ENCODE measurements at places on chromosomes 16 and 17.
A peak's percentile ranks its signal among the peaks of the same experiment; 100 is the strongest.

DNA sequence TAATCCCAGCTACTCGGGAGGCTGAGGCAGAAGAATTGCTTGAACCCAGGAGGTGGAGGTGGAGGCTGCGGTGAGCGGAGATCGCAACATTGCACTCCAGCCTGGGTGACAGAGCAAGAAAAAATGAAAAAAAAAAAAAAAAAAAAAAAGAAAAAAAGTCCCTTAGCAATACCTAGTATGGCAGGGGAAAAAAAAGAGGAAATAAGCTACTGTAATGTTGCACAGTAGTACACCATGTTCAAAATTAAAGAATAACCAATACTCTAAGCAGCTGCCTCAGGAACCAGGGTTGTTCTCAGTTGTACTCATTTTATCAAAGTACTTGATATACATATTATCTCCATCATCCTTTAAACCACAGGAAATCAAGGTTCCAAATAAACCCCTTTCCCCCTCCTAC lies 17.3 kb upstream of the TXNDC11 start:
- no peak for DNase-seq

- DNase-seq: no peak
Observed at GRCh38 chr16:85615014-85615851, 2.1 kb downstream of the GSE1 start.

DNA sequence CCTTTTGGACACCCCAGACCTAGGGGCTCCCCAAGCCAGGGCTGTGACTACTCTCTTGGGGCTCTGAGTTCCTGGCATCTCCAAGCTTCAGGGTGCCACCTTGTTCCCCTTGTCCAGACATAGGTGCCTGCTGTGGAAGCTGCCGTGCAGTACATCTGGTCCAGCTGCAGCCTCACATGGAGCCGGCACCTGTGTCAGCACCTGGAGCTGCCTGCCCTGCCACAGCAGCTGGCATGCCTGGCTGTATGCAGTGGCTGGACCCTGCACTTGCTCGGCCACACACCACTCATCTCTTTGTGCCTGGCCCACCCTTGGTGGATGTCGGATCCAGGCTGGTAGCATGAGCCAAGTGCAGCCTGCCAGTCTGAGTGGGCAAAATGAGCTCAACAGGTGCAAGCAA lies 775.8 kb downstream of the CDH11 start:
- DNase-seq: no peak

GRCh38 chr16:56711862-56712261 lies 18.1 kb upstream of the NUP93 start:
- DNase-seq: no peak

DNA sequence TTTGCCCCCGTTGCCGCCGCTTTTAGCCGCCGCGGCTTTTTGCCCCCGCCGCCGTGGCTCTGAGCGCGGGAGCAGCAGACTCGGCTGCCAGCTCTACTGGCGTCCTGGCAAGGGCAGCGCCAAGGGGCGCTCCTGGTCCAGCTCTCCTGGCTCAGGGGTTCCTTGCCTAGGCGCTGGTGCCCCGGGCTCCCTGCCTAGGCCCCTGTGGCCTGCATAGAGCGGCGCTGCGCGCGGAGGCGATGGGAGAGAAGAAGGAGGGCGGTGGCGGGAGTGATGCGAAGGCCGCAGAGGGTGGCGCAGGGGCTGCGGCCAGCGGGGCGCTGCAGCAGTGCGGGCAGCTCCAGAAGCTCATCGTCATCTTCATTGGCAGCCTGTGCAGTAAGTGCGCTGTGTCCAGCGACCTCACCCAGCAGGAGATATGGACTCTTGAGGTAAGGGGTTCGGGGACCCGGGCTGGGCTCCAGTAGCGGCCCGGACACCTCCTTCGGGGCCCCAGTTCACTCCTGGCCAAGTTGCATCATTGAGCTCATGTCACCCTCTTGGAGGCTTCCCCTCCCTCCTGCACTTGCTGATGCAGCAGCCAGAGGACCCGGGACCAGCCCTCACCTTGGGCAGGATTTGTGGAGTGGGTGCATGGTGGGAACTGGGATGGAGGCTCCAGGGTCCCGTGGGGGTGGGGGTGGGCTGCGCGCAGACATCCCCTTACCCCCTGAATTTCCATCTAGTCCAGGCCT lies 1344.4 kb downstream of the TP53TG3F start:
- DNase-seq: no peak

DNA sequence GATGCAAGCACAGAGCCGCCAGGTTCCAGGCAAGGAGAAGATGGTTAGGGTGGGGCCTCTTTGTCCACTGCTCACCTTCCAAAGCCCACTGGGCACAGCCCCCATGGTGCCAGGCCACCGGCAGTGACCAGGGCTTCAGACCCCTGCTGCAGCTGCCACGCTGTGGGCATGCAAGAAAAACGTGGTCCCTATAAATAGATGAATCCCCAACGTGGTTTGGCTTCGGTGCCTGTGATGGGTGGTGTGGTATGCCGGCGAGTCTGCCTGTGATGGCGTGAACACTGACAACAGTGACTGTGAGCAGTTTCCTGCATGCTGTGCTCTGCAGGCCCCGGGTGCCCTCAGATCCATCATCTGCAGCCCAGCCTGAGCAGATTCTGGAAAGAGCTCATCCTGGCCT lies 36.6 kb downstream of the RAB11FIP4 start:
- no peak for DNase-seq

DNA sequence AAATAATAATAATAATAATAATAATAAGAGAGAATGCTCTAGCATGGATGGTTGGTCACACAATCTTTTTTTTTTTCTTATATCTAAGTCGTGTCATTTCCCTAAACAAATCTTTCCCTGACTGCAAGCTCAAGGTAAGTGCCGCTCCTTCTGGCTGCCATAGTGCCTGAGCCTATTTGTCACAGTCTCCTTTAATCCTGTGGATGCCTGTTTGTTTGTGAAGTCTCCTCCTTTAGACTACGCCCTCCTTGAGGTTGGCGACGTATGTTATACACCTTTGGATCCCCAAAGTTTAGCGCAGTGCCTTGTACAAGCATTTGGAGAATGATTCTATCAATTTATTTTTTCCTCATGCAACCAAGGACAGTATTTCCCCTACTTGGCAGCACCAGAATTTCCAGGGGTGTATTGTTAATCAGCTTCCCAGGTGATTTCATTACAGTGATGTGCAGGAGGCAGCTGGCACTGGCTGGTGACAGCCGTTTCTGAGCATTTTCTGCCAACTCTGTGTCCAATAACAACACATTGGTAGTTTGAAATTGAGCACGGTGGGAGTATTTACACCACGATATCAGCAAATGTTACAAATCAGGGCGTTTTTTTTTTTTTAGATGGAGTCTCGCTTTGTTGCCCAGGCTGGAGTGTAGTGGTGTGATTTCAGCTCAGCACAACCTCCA lies 26.6 kb downstream of the TMEM238L start:
- no peak for DNase-seq

GRCh38 chr16:11029948-11030347 lies 85.6 kb downstream of the CLEC16A start:
- no peak for DNase-seq

GRCh38 chr16:1347286-1347855 lies 4.3 kb downstream of the TSR3 start:
- DNase-seq: no peak

GRCh38 chr16:11396241-11397048 lies 51.2 kb downstream of the RMI2 start:
- peak; percentile 76 for DNase-seq

DNA sequence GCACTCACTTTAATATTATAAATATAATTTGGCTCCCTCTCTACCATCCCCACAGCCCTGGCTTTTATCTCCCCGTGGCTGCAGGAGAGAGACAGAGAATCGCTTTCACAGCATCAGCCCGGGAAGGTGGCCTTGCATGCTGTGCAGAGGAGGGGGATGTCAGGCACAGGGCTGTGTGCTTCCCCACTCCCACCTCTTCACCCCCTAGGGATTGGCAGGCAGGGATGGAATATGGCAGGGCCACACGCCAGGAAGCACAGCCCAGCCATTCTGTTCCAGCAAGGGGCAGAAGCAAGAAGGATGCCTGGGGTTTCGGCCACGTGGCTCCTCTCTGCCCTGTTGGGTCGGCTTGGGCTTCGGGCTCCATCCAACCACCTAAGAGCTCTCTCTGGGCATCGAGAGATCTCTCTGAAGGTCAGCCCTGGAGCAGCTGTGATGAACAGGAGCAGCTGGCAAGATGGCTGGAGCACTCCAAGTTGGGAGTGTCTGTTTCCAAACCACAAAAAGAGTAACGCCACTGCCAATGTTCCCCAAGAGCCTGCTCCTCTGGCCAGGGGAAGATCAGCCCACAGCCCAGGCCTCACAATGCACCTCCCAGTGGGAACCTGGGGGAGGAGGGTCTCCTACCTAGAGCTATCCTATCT lies 223.2 kb downstream of the C16orf78 start:
- DNase-seq: no peak

- DNase-seq: no peak
Observed at GRCh38 chr17:73043686-73044581, 48.6 kb downstream of the SLC39A11 start.

GRCh38 chr17:16443511-16444257 lies 28.3 kb downstream of the TRPV2 start:
- DNase-seq: no peak

- no peak for DNase-seq
Observed at GRCh38 chr17:36608794-36609497, 7.6 kb downstream of the MRM1 start.

DNA sequence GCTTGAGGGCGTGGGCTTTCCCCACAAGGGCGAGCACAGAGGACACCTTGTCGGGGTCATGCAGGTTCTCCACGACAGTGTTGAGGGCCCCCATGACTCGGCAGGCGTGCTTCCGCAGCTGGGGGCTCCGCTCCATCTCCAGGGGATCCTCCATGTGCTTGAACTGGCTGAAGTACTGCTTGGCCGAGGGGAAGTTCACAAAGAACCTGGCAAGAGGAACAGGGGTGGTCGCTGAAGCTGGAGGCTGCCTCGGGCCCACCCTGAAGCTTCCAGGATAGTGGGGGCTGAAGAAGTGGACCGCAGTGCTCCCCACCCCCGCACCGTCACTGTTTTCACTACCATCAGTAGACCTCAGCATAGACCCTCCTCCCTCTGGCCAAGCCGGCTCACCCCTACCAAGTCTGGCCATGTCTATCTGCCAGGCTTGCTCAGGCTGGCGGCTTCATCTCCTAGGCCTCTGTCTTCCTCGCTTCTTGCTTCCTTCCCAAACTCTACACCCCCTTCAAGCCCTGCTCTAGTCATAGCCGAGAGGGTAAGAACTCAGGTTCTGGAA lies 5.9 kb downstream of the CYGB start:
- no peak for DNase-seq

GRCh38 chr16:2071454-2072202 lies 23.8 kb downstream of the TSC2 start:
- DNase-seq: no peak

DNA sequence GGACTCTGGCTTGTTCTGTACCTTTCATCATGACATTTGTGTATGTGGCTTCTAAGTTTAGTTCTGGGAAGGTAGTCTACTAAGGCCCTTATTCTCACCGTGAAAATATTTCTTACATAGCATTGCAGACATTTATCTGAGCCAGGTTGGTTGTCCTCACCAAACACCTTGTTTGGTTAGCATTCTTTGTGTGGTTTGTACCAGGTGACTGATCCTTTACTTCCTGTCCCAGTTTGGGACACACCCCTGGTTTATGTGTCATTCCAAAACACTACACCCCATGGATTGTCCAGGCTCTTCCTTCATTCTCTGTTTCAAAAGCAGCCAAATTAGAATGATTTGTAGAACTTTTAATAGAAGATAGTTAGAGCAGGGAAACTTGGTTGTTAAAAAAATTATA lies 23.2 kb upstream of the DUSP14 start:
- no peak for DNase-seq

DNA sequence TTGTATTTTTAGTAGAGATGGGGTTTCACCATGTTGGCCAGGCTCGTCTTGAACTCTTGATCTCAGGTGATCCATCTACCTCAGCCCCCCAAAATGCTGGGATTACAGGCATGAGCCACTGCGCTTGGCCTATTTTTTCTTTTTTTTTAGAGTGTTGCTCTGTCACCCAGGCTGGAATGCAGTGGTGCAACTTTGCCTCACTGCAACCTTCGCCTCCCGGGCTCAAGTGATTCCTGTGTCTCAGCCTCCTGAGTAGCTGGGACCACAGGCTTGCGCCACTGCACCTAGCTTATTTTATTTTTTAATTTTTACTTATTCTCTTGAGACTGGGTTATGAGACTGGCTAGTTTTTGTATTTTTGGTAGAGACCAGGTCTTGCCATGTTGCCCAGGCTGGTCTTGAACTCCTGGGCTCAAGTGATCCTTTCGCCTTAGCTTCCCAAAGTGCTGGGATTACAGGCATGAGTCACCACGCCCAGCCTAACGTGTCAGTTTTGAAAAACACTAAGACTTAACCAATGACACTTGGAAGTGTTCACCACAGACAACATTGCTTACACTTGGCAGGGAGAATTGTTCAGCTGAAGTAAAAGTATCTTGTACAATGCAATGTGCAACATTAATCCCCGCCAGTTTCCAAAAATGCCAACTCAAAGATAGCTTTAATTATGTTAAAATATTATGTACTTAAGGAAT lies 26.9 kb downstream of the ATAD5 start:
- no peak for DNase-seq

DNA sequence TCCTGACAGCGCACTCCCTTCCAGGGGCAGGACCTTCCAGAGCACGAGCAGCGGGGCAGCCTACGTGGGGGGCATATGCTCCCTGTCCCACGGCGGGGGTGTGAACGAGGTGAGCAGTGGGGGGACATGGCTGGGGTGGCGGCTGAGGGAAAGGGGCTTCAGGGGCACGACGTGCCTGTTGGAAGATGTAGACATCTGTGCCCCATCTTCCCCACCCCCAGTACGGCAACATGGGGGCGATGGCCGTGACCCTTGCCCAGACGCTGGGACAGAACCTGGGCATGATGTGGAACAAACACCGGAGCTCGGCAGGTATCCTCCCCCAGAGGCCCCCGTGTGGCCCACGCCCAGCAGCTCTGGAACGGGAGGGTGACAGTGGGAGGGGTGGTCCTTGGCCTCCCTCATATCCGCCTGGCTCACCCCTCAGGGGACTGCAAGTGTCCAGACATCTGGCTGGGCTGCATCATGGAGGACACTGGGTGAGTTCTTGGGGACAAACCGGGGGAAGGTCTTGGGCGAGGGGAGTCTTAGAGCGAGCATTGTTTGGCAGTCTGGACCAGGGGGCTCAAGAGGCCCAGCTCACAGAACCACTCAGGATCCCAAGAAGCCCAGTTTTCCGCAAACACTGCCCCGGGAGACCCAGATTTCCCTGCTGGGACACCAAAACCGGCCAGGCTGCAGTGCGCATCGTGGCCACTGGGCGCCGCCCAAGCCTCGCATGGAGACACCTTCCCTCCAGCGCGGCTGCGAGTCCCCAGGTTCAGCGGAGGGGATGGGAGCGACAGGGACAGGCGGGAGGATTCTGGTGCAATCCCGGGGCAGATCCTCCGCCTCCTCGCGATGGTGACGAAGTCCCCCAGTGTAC lies 15.7 kb downstream of the ADAM11 start:
- peak; percentile 95 for DNase-seq

GRCh38 chr17:62706598-62707424 lies 79.3 kb downstream of the MRC2 start:
- no peak for DNase-seq

DNA sequence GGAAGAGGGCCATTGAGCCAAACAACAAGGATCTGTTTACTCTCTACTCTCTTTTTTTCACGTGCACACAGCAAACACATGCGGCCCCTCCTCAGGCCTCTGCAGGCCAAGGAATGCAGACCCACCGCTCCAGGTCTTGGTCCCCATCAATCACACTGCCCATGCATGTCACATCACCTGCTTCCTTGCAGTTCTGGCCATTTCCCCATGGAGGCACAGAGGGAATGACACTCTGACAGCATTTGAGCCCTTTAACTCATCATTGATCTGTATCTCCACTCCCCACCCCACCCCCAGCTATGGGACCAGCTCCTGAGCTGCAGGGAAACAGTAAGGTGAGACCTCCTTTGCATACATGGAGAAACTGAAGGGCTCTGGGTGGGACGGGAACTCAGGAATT lies 45.9 kb upstream of the MEIOC start:
- DNase-seq: no peak

GRCh38 chr17:82912484-82913089 lies 72.8 kb upstream of the ZNF750 start:
- DNase-seq: no peak

All from stimulated activated CD4-positive, alpha-beta T cell treated with anti-CD3 and anti-CD28 coated beads, Interleukin-12 subunit alpha, Interleukin-12 subunit beta, amount 100 ng/mL, for 48 hours (primary cell).